Left lobe of liver (tissue), 2 donors: ENCODE measurements at places on chromosomes 12 and 14.

DNA sequence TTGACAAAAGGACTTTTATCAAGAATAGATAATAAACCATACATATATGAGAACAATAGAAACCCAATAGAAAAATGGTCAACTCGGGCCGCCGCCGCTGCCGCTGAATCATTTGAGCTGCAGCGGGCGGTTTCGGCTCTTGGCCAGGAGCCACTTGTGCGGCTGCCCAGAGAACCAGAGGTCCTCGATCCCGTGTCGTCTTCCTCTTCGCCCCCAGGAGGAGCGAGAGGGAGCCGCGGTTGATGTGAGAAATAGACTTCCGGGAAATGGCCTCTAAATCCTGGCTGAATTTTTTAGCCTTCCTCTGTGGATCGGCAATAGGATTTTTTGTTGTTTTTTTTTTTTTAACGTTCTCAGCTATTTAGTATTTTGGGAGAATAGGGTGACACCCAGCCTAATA, 44.8 kb downstream of the CPSF6 start:
- peak; percentile 81 for DNase-seq

DNA sequence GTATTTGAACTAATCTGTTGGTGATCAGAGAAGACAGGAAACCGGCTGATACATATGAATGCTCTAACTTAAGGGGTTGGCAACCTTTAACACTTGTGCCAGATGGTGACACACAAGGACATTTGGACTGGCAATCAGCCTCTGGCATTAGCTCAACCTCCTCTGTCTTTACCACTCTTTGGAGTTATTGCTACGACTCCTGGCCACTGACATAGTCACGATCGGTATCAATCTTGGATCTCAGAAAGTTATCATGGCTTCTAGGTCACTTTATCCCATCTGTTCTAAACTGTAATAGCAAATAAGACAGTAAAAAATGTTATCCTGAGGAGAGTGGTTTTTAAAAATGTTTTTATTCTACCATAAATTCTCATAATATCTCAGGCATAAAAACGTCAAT, 575.2 kb upstream of the MDGA2 start:
- DNase-seq = no peak

- DNase-seq = no peak
Observed at GRCh38 chr12:50732591-50732990, 31.3 kb upstream of the ATF1 start.

GRCh38 chr14:103762541-103762940, 46.9 kb downstream of the ZFYVE21 start:
- no peak for DNase-seq

- DNase-seq = no peak
Observed at GRCh38 chr12:72829838-72830237, 557.7 kb downstream of the TRHDE start.

- no peak for DNase-seq
Observed at GRCh38 chr14:100708425-100709288, 18.0 kb upstream of the DLK1 start.

DNA sequence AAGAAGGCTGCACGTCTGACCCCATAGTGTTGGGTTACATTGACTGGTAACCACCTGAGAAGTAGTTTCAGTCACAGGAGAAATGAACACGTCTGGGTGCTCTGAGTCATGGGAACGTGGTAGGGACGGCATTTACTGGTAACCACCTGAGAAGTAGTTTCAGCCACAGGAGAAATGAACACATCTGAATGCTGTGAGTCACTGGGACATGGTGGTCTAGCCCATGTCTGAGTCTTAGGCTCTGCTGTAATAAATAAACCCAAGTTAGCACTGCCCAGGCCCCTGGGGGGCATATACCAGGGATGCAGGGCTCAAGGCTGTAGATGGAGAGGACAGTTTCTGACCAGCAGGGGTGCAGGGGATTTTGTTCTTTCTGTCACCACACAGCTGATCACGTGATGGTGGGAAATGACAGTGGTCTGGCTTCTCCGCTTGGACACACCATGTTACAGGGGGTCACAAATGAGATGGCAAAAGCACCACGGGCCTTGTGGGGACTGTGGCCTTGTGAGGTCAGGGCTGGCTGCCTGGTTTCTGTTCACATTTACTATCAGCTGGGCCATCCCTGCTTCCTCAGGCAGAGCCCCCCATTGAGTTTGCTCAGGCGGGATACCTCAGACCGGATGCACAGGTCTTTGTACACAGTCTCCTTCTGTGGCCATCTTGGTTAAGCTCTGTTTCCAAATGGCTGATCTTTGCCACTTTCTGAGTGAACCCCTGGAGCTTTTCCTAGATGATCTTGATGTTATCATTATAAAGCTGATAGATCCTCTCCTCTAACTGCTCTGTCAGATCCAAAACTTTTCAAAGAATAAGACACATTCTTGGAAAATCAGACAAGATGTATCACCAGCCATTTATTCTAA, 9.8 kb upstream of the C12orf42 start:
- no peak for DNase-seq

DNA sequence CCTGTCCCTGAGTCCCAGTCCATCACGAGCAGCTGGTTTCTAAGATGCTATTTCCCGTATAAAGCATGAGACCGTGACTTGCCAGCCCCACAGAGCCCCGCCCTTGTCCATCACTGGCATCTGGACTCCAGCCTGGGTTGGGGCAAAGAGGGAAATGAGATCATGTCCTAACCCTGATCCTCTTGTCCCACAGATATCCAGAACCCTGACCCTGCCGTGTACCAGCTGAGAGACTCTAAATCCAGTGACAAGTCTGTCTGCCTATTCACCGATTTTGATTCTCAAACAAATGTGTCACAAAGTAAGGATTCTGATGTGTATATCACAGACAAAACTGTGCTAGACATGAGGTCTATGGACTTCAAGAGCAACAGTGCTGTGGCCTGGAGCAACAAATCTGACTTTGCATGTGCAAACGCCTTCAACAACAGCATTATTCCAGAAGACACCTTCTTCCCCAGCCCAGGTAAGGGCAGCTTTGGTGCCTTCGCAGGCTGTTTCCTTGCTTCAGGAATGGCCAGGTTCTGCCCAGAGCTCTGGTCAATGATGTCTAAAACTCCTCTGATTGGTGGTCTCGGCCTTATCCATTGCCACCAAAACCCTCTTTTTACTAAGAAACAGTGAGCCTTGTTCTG, 41.6 kb downstream of the DAD1 start:
- no peak for DNase-seq

GRCh38 chr14:74510959-74511409, 17.4 kb downstream of the ISCA2 start:
- DNase-seq = no peak

GRCh38 chr14:40058901-40059897, 627.0 kb upstream of the FBXO33 start:
- no peak for DNase-seq

GRCh38 chr12:62581288-62582064, 114.8 kb downstream of the MON2 start:
- DNase-seq = no peak

- DNase-seq = no peak
Observed at GRCh38 chr12:2261708-2262107, 208.9 kb downstream of the CACNA1C start.
